D341Med (cell line): ENCODE measurements at places on chromosomes 6 and 20.

GRCh38 chr20:9043364-9043763 lies 25.5 kb upstream of the PLCB4 start:
- no peak for DNase-seq

DNA sequence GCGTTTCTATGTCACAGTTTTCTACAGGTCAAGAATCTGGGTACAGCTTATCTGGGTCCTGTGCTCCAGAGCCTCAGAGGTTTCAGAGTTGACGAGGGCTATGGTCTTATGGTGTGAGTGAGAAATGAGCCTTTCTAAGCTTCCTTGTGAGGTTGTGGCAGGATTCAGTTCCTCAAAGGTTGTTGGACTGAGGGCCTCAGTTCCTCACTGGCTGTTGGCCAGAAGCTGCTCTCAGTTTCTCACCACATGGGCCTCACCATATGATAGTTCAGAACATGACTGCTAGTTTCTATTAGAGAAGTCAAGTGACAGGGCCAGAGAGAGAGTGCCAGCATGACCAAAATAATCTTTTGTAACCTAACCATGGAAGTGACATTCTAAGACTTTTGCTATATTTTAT lies 96.1 kb downstream of the NUS1 start:
- DNase-seq = no peak

DNA sequence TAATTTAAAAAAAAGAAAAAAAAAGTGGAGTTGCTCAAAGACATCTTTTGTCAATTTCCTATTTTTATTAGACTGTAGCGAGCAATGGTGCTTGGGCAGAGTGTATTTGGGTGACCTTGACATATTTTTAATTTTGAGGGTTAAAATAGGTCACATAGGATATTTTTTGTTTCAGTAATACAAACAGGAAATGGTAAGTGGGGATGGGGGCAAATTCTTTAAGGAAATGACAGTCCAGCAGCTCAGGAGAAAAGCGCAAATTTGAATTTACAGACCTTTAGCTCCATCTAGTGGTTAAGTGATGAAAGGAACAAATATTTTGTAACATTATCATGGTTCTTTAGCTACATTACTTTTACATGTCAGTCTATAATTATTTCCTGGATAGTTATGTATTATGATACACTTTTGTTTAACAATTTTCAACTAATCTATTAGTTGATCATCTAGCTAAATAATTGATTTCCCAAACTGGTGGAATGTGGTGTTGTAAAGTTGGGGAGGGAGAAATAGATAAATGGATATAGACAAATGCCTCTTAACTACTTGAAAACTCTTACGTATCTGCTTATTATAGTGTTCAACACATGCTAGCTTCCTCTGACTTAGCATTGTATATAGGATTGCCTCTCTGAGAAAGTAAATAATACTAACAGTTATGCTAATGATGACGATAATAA lies 10.0 kb downstream of the CITED2 start:
- DNase-seq = peak; percentile 40

DNA sequence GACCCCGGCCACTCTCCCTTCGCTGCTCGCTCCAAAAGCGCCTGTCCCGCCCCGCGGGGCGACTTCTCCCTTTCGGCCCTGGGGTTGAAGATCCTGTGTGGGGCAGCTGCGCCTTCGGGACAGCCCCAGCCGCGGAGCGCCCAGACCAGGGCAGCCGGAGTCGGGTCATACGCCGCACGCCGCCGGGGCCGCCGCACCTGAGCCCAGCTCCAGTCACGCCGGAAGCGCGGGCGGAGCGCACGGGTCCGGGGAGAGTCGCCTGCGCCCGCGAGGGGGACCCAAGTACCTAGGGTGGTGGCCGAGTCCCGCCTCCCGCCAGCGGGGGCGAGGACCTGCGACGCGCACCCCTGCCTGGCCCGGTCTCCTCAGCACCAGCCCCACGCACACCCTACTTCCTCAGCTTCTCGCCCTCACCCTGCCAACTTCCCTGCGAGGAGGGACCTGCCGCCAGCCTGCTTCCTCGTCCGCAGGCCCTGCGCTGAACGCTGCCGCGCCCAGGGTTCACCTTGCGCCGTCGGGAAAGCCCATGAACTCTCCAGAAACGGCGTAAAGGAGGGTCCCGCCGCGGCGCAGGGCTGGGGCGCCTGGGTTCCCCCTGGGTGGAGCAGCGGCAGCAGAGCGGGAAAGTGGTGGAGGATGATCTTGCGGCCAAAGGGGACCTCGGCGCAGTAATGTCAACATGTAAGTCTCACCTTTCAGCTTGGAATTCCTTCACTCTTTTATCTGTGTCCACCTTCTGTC lies at the start of gene ADGRG6:
ADGRG6 (plus strand) TSS at position 357 of the 741 bp plus-strand sequence; CDS start at position 680, 323 bp downstream.
- DNase-seq = peak; percentile 81

DNA sequence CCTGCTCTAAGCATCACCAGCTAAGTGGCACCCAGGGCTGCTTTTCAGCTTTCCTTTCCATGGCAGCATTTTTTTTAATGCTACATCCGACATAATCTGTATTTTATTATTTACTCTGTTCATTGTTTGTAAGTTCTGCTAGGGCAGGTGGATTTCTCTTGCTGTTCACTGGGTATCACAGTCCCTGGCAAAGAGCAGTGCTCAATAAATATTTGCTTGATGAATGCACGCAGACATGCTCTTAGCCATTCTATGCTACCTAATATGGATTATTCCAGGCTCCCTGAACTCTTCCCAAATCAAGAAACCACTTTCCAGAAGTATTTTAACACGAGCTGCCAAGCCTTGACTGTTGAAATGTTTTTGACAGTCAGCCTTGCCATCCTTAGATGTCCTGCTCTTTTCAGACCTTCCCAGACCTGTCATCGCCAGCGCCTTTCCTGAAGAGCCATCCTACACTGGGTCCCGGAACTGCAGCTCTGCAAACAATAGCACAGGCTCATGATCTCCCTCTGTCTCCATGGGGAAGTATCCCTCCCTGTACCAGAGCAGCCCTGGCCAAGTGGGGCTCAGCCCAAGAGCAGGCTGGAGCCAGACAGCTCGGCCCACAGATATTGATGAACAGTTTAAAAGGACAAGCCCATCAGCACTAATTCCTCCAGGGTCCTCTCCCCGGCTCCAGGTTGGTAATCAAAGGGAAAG lies 136.5 kb upstream of the CDH4 start:
- no peak for DNase-seq
